Tibial artery (tissue), 4 donors: ENCODE measurements at places on chromosomes 5 and 9.

DNA sequence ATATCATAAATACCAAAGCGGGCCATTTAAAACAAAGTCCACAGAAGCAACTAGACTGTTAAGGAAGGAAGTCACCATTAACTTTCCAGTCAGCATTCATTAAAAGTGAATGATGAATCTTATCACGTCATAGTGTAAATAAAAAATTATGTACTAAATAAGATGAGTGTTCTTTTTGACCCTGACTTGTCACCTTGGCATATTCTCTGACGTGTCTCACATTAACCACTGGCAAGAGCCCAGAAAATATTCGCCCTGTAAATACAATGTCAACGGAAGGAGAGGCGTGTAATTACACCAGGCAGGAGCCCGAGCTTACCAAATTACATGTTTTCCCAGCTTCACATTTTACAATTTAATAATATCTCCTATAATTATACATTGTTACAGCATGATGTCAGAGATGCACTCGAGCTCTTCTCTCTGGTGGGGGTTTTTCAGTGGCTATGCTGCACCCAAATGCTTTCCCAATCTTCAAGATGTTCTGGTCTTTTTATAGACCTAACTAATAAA lies 29.3 kb upstream of the UBE2QL1 start:
- no peaks in the 10 kb centered on the region for H3K36me3 ChIP-seq
- H3K4me1 ChIP-seq, result peaks cover 12% of the 10 kb centered on the region
- no peak overlapping the region for H3K4me3 ChIP-seq

DNA sequence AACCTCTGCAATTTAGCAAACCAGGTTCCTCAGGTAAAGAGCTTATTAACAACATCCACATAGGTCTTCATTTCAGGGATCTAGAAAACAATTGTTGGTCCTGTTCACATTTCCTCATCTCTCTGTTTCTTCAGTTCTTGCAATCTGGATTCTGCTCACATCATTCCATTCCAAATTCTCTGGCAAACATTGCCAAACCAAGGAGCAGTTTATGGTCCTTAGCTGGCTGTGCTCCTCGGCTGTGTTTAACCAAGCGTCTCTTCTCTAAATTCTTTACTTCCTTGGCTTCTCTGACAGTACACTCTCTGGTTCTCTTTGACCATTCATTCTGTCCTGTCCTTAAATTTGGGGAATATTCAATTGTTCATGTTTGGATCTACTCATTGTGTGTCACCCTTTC lies 65.8 kb upstream of the RANBP3L start:
- H3K36me3 ChIP-seq, result no peaks in the 10 kb centered on the region
- no peak for DNase-seq
- peak overlapping the region; percentile 41 for H3K27ac ChIP-seq
- no peak overlapping the region for H3K4me3 ChIP-seq

DNA sequence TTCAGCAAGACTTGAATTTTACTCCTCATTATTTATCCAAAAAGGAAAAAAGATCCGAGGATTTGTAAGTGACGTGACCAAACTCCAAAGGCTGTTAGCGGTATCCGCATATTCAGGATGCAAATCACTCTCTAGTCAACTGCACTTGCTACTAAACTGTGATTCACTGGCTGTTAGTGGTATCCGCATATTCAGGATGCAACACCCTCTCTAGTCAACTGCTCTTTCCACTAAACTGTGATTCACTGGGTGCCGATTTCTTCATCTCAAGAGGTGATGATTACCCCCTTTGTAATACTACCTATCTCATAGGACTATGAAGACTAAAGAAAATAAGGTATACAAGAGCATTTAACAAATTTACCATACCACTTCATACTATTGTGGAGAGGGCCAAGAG lies 5.7 kb downstream of the MAPKAP1 start:
- DNase-seq, result no peak
- no peak overlapping the region for H3K27ac ChIP-seq
- H3K4me1 ChIP-seq, result peaks cover 10% of the 10 kb centered on the region
- H3K36me3 ChIP-seq, result no peaks in the 10 kb centered on the region
- H3K27me3 ChIP-seq, result no peaks in the 10 kb centered on the region

DNA sequence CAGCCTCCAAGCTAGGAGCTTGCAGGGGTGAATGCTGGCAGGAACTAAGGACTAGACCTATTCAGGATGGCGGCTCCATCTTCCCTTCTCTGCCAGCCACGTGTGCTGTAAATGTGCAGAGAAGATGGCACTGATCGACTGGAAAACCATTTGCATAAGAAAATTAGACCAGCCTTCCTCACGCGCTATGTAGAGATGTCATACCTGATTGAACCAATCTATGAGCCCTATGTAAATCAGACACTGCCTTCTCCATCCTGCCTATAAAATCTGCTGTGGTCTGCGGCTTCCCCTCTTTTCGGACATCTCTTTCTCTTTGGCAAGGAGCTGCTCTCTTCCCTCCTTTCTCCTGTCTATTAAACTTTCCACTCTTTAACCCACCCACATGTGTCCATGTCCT lies 91.6 kb downstream of the NPR3 start:
- no peaks in the 10 kb centered on the region for H3K36me3 ChIP-seq
- peaks cover 25% of the 10 kb centered on the region for H3K4me1 ChIP-seq
- DNase-seq, result no peak
- no peaks in the 10 kb centered on the region for H3K27me3 ChIP-seq
- peak overlapping the region; percentile 52 for H3K27ac ChIP-seq
- H3K4me3 ChIP-seq, result no peak overlapping the region

- H3K36me3 ChIP-seq, result no peaks in the 10 kb centered on the region
- DNase-seq, result no peak
- no peaks in the 10 kb centered on the region for H3K4me1 ChIP-seq
- H3K27ac ChIP-seq, result no peak overlapping the region
- no peaks in the 10 kb centered on the region for H3K27me3 ChIP-seq
These were observed 157.2 kb downstream of the MELK start for GRCh38 chr9:36729906-36730305.

DNA sequence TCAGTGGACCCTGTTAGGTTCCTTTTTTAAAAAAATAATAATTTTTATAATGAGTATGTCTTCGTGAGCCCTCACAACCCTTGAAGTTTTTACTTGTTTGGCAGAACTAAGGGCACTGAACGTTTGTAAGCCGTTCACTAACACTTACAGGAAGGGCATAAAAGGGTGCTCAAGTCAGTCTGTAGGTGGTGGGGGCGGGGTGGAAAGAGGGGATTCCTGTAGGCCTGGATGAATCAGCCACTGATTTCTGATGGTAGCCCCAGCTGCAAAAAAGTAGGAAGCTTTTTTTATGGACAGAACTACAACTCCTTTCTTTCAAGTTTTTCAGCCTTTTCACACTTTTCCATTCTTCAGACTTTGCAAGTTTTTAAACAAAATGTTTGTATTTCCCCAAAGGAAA lies 35.8 kb downstream of the PIK3R1 start:
- H3K27me3 ChIP-seq, result no peaks in the 10 kb centered on the region
- H3K4me3 ChIP-seq, result no peak overlapping the region
- no peaks in the 10 kb centered on the region for H3K36me3 ChIP-seq
- peaks cover 58% of the 10 kb centered on the region for H3K4me1 ChIP-seq
- no peak for DNase-seq
- H3K27ac ChIP-seq, result peak overlapping the region; percentile 75

- DNase-seq, result no peak
- no peaks in the 10 kb centered on the region for H3K4me1 ChIP-seq
- H3K4me3 ChIP-seq, result peak within 1 kb of the TSS; percentile 63
These were observed at the start of gene FAM169A for GRCh38 chr5:74865804-74866595. Gene FAM169A (minus strand): TSS chr5:74866387. CDS start chr5:74841676, 24,711 bp downstream.

- H3K4me1 ChIP-seq, result no peaks in the 10 kb centered on the region
- no peak for DNase-seq
- H3K4me3 ChIP-seq, result no peak overlapping the region
- peaks cover 11% of the 10 kb centered on the region for H3K36me3 ChIP-seq
- H3K27ac ChIP-seq, result no peak overlapping the region
- no peaks in the 10 kb centered on the region for H3K27me3 ChIP-seq
These were observed 28.2 kb downstream of the LIFR start for GRCh38 chr5:38528162-38528703.

DNA sequence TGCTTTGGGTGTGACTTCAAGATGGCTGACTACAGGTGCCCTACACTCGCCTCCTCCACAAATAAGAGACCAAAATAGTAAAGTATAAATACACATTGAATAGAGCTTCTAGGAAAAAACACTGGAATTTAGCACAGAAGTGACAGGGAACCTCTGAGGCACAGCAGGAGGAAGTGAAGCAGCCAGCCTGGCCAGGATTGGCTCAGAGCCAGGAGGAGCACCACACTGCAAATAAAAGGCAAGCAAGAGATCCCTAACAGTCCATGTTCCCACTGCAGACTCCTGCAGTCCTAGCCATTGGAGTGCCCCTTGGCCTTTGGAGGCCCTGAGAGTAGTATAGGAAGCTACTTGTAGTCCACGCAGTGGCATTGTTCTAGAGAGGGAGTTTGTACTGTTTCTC lies 186.7 kb upstream of the TLX3 start:
- H3K27me3 ChIP-seq, result no peaks in the 10 kb centered on the region
- no peak overlapping the region for H3K4me3 ChIP-seq
- no peak for DNase-seq
- H3K27ac ChIP-seq, result no peak overlapping the region
- no peaks in the 10 kb centered on the region for H3K36me3 ChIP-seq
- no peaks in the 10 kb centered on the region for H3K4me1 ChIP-seq

DNA sequence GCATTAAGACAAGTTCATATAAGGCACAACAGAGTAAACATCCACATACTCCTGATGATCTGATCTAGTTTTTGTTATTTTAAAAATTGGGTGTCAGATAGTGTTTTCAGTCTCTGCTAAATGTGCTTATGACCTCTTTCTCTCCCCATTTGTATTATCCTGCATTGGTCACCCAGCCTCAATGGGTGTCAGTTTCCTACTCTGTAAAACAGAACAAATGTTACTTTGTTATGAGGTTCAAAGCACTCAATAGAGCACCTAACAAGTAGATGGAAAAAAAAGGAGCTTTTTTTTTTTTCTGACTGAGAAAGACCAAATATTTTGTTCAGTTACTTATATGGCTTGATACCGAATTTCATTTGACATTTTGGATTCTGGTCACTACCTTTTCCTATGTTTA lies 33.6 kb upstream of the RASGRF2 start:
- H3K27me3 ChIP-seq, result no peaks in the 10 kb centered on the region
- no peaks in the 10 kb centered on the region for H3K4me1 ChIP-seq
- H3K27ac ChIP-seq, result no peak overlapping the region
- H3K4me3 ChIP-seq, result no peak overlapping the region
- no peak for DNase-seq

- DNase-seq, result no peak
- H3K27ac ChIP-seq, result no peak overlapping the region
- no peak overlapping the region for H3K4me3 ChIP-seq
- H3K36me3 ChIP-seq, result no peaks in the 10 kb centered on the region
- no peaks in the 10 kb centered on the region for H3K27me3 ChIP-seq
These were observed 48.6 kb downstream of the UGCG start for GRCh38 chr9:111945216-111945615.

GRCh38 chr5:90191352-90192045 lies 218.1 kb downstream of the CETN3 start:
- H3K4me1 ChIP-seq, result no peaks in the 10 kb centered on the region
- no peak overlapping the region for H3K4me3 ChIP-seq
- H3K27me3 ChIP-seq, result no peaks in the 10 kb centered on the region
- no peak for DNase-seq

DNA sequence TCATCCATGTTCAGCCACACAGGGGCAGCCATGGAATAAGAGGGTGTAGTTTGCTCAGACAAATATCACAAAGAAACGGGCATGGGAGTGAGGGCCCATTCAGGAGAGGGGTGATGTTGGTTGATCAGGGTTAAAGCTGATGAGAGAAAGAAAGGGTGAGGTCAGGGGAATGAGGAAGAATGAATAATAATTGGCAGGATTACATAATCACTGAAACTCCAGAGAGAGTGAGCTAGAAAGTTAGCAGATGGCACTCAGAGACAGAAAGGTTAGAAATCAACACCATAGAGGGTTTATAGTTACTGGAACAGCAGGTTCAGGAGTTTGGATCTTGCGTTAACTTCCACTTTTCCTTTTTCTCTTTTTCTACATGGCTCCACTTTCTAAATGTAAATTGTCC lies 113.9 kb downstream of the TAF11L14 start:
- DNase-seq, result no peak
- H3K27me3 ChIP-seq, result no peaks in the 10 kb centered on the region
- H3K4me1 ChIP-seq, result peaks cover 10% of the 10 kb centered on the region
- H3K36me3 ChIP-seq, result no peaks in the 10 kb centered on the region

DNA sequence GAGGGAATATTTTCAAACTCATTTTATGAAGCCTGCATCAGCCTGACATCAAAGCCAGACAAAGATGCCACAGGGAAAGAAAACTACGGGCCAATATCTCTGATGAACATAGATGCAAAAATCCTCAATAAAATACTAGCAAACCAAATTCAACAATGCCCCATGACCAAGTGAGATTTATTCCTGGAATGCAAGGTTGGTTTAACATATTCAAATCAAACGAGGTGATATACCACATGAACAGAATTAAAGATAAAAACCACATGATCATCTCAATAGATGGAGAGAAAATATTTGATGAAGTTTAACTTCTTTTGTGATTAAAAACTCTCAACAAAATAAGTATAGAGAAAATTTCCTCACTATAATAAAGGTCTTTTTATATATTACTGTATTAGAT lies 792.0 kb upstream of the ZNF608 start:
- H3K36me3 ChIP-seq, result no peaks in the 10 kb centered on the region
- H3K4me1 ChIP-seq, result no peaks in the 10 kb centered on the region
- H3K27me3 ChIP-seq, result no peaks in the 10 kb centered on the region
- H3K4me3 ChIP-seq, result no peak overlapping the region
- no peak overlapping the region for H3K27ac ChIP-seq

DNA sequence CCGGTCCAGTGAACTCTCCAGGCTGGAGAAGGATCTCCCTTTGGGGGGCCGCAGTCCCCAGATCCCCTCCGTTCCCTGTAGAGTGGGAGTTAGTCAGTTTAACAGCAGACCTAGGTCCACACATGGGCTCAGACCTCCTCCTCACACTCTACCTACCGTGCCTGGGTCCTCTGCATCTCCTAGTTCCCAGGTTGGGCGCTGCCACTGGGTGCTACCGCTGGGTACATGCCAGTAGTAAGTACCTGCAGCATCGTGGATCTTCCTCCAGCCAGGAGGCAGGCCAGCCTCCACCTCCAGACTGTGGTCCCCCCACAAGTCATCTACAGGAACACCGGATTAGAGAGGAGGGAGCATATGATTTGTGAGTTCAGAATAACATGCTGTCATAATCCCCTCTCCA lies 802 bp downstream of the APBB3 start:
- peak overlapping the region; percentile 77 for H3K4me3 ChIP-seq
- no peaks in the 10 kb centered on the region for H3K27me3 ChIP-seq
- H3K36me3 ChIP-seq, result peaks cover 8% of the 10 kb centered on the region
- no peak for DNase-seq
- H3K4me1 ChIP-seq, result peaks cover 49% of the 10 kb centered on the region
- peak overlapping the region; percentile 93 for H3K27ac ChIP-seq

- no peak overlapping the region for H3K4me3 ChIP-seq
- no peaks in the 10 kb centered on the region for H3K4me1 ChIP-seq
- DNase-seq, result no peak
- H3K27me3 ChIP-seq, result no peaks in the 10 kb centered on the region
- no peak overlapping the region for H3K27ac ChIP-seq
These were observed 149.7 kb upstream of the SPRY4 start for GRCh38 chr5:142474431-142475094.

DNA sequence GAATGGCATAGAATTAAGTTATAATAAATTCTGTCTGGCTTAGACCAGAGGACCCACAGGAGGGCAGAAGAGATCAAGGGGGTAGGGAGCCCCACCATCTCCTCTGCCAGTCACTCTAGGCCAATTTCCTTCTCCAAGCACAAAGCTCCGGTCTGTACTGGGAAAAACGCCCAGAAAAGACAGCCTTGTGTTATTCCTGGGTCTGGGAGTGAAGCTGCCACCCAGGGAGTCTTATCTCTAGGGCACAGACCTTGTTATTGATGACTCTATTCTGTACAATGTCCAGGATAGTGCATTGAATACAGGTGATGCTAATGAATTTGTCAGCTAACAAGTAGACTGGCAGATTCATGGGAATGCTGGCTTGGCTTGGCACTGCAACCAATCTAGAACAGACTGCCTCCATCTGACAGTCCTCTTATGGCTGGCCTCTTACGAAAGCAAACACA lies 60.7 kb downstream of the MED27 start:
- H3K4me1 ChIP-seq, result peaks cover 30% of the 10 kb centered on the region
- no peak overlapping the region for H3K4me3 ChIP-seq
- no peak for DNase-seq
- no peak overlapping the region for H3K27ac ChIP-seq
